ENCODE measurements at places on chromosomes 1 and 21.
A peak's percentile ranks its signal among the peaks of the same experiment; 100 is the strongest.

DNA sequence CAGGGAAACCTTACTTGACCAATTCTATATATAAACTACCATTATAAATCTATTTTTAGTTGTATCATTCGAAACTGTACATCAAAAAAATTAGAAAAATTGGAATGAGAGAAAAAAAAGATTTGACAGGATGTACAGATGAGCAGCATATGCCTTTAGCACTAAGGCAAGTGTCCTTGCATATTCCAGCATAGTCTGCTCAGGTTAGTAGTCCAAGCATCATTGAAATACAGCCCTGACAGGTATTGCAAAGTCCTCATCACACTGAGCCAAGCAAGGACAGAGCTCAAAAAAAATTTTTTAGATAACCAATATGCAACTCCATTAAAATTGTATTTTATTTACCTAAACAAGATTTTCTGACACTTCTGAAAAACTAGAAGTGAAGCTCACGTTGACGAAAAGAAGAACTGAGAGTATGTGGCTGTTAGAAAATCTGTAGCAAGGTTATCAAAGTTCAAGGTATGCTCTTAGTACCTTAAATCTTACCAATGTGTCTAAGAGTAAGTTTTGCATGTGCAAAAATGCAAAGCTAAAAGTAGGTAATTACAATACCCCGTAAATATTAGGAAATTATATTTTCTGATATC, 465.6 kb upstream of the ADGRL4 start:
- no peak for DNase-seq

DNA sequence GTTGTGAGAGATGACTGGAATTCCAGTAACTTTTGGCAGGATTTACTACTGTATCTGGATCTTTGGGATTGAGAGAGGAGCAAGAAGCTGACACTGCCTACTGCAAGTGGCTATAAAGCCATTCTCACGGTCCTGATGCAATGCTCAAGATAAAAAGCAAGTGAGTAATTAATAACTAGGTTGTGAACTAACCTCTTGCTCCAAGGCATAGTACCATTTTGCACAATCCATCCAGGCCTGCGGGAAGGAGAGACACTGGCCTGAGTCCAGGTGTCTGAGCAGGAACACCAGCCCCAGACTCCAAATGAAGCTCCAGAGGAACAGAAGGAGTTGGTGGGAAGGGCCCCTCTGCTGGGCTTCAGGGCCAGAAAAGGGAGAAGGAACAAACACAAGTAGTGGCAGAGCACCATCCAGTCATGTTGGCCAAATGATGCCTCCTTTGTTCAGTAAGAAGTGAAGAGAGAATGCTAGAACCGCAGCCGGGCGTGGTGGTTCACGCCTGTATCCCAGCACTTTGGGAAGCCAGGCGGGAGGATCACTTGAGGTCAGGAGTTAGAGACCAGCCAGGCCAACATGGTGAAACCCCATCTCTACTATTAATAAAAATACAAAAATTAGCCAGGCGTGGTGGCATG, 9.9 kb upstream of the SLC45A3 start:
- no peak for DNase-seq

GRCh38 chr1:23980728-23981070, 572 bp upstream of the SRSF10 start:
- DNase-seq, result peak; percentile 63

DNA sequence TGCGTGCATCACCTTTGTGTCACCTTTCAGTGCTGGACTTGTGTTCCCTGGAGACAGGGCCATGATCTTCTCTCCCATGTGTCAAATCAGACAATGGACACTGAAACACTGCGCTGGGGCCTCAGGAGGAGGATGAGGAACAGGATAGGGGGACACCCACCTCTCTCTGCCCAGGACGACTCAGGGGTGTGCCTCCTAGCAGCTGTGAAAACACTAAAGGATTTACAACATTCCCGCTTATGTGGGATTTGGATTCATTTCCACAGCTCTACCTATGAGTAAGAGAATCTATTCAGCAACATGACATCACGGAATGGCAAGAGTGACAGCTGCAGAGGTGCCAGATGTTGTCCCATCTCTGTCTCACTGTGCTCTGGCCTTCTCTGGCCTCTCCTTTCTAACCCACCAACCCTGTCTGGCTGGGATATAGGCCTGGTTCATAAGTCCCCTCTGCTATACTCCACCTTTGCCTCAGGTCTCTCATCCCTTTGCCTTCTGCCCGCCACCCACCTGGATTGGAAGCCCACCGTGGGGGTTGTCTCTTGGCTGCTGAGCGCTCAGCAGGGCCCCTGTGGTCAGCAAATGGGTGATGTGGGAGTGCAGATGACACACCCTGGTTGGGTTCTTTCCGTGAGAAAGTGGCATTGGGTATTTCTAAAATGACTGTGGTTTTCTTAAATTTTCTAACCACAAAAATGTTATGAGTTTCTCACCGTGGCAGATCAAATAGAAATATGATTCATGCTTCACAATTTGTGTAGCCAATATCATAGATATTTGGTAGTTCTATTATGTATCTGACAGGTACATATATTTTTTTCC, 47.1 kb upstream of the TLR5 start:
- DNase-seq, result peak; percentile 50

- no peak for DNase-seq
Observed at GRCh38 chr1:48966583-48966982, 189.9 kb upstream of the BEND5 start.

GRCh38 chr1:208834381-208835096, 590.4 kb upstream of the PLXNA2 start:
- no peak for DNase-seq

GRCh38 chr1:206911064-206911663, 10.6 kb downstream of the FCMR start:
- DNase-seq, result no peak

DNA sequence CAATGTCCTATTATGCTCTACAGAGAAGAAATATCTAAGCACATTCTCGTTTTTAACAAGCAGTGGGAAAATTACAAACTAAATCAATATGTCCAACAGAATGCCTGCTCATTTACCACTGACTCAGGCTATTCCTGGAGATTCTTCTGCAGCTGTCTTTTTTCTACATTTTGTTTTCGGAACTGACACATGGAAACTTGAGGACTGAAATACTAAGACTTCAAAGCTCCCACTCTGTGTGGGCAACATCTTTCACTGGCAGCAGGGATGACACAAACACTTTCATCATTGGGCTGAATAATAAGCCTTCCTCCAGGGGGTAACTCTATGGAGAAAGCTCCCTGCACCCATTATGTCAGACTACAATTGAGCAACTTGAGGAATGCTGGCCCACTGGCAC, 175.5 kb upstream of the NCAM2 start:
- DNase-seq, result no peak

DNA sequence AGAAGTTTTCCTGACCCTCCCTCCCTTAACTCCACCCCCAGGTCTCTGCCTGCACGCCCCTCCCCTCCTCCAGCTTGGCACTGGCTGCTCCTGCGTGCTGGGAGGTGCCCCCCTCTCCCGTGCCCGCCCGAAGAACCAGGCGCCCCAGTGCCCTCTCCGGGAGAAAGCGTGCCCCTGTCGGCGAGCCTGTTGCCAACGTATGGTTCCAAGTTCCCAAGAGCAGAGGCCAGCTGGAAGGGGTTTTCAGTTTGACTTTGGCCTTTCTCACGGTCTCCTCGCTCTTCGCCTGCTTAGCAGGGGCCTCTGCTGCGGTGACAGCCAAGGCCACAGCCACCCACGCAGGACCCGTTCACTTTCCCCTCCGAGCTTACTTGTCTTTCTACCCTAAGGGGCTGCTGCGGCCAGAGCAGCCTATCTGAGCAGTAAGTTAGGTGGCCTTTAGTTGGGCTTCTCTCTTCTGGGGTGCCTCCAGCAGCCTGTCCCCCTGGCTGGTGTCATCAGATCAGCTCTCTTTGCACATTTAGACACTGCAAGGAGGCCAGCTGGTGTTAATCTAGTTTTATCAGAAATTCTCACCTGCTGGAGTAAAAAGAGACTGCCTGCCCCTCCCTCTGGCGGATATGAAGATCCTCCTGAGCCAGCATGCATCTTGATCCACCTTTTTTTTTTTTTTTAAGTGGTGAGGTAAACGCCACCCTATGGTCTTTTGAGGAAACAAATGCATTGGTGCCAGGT, 1.5 kb downstream of the STUM start:
- peak; percentile 39 for DNase-seq

DNA sequence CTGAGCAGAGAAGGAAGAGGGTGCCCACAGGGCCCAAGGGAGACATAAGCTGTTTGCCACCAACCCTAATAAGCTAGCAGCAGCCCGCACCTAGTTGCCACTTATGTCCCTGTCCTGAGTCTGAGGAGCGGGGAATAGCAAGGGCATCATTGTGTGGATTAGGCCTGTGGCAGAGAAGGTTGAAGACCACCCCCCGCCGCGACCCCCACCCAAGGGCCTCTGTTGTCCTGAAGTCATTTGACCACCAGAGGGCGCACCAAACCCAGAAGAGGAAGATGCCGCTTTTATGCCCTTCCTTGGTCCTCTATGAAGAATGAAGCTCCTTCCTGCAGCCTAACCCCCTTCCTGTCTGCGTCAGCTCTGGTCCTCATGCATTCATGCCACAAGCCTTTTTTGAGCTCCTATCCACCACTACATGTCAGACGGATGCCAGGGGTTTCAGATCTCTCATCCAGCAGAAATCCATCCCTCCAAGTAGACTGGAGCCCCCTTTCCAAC, 16.6 kb downstream of the RHBG start:
- DNase-seq, result peak; percentile 74

GRCh38 chr1:161171191-161171590, 5.0 kb downstream of the PPOX start:
- DNase-seq, result no peak

DNA sequence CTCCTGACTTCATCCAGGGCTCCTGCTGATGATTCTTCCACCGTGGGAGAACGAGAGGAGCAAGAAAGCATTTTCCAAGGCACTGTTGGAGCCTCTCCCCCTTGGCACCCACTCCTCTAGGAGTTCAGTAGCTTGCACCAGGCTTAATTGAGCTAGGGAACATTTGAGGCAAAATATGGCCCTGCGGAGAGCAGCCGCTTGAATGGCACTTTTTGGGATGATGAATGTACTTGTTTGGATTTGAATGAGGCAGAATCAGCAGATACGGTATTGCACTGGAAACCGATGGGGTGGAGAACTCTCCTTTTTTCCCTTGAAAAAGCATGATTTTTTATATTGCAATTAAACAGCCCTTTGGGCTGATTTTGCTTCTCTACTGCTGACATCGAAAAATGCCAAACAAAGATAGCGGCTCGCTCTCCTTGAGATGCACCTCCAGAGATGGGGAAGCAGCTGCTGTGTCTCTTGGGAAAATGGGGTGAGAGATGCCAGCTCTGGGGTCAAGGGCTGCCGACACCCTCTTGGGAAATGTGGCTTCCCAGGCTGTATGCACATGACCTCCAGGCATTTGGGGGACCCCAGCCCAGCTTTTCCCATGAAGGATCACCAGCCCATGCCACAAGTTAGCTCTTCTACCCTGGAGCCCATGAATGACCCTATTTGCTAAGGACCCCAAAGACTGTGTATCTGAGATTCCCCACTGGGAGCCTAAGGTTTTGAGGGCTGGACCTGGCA, 55.4 kb upstream of the LRP8 start:
- no peak for DNase-seq

GRCh38 chr1:97869441-97869840, 51.4 kb downstream of the DPYD start:
- no peak for DNase-seq

GRCh38 chr1:53578358-53578757, 119.2 kb downstream of the DMRTB1 start:
- DNase-seq, result no peak

GRCh38 chr1:167460836-167461235, 57.5 kb downstream of the CD247 start:
- DNase-seq, result no peak

- no peak for DNase-seq
Observed at GRCh38 chr1:29324771-29325351, 88.5 kb downstream of the PTPRU start.

- no peak for DNase-seq
Observed at GRCh38 chr1:245116131-245116530, 38.7 kb upstream of the KIF26B start.

DNA sequence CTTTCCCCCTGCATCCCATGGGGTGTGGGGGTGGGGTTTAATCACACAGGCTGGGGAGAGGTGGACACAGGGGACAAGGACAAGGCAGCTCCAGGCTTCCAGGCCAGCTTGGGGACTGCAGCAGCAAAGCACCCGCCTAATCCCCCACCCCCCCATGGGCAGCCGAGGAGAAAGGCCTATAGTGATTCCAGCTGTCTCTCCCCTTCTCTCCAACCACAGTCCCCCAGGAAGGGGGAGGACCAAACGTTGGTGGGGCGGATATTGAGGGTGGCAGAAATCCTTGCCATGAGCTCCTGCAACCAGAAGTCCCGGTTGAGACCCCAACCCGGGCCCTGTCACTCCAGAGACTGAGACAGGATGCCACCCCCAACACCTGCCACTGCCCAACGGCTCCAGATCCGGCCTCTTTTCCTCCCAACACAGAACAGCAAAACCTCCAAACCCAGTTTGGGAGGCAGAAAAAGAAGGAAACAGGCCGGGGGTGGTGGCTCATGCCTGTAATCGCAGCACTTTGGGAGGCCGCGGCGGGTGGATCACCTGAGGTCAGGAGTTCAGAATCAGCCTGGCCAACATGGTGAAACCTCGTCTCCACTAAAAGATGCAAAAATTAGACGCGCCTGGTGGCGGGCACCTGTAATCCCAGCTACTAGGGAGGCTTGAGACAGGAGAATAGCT, 1.7 kb downstream of the EPHA2 start:
- DNase-seq, result no peak

GRCh38 chr1:41917076-41917475, 1.6 kb downstream of the HIVEP3 start:
- no peak for DNase-seq

GRCh38 chr1:190102757-190103326, 374.8 kb downstream of the BRINP3 start:
- DNase-seq, result no peak

DNA sequence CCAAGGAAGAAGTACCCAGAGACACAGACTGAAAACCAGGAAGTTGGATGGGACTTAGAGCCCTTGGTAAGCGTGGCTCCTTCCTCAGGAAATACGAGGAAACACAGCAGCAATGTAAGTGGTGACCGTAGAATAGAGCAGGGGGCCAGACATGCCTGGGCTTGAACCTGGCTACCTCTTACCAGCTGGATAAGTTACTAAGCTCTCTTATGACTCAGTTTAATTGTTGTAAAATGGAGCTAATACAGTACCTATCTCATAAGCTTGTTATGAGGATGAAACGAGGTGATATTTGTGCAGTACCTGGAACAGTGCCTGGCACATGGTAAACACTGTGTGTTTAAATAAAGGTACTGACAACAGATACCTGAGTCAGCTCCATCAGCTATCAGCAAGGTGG, 19.2 kb downstream of the EBNA1BP2 start:
- DNase-seq, result no peak

- DNase-seq, result no peak
Observed at GRCh38 chr1:11944358-11944931, 9.9 kb downstream of the PLOD1 start.
